Cortex of kidney (tissue), 1 donor: ENCODE measurements at places on chromosomes 7 and 10.

DNA sequence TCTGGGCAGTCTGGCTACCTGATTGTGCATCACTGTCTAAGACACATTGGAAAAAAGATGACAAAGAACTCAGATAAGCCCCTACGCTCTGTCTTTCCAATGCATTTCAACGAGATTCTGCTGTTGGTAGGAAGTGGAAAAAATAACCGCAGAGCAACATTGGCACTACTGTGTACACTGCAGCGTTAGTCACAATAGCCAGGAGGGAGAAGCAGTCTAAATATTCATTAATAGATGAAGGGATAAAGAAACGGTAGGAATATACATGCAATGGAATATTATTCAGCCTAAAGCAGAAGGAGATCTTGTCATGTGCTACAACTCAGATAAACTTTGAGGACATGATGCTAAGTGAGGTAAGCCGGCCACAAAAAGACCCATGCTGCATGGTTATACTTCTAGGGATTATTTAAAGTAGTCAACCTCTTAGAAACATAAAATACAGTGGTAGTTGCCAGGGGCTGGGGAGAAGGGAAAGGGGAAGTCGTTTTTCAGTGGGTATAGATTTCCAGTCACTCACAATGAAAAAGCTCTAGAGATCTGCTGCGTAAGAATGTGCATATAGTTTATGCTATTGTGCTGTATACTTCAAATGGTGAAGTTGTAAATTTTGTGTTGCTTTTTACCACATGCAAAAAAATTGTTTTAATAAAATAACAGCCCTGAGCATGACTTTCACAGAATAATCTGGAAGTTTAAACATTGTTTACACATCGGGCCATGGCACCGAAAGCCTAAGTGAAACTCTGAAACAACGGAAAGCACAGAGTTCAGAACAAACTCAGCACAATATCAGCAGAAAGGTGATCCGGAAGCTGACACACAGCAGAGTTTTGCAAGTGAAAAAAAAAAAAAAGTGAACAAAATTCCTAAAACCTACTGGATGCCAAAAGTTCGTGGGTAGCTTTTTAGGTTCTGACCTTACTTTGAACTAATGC, 40.1 kb downstream of the ELMO1 start:
- no peak for DNase-seq

DNA sequence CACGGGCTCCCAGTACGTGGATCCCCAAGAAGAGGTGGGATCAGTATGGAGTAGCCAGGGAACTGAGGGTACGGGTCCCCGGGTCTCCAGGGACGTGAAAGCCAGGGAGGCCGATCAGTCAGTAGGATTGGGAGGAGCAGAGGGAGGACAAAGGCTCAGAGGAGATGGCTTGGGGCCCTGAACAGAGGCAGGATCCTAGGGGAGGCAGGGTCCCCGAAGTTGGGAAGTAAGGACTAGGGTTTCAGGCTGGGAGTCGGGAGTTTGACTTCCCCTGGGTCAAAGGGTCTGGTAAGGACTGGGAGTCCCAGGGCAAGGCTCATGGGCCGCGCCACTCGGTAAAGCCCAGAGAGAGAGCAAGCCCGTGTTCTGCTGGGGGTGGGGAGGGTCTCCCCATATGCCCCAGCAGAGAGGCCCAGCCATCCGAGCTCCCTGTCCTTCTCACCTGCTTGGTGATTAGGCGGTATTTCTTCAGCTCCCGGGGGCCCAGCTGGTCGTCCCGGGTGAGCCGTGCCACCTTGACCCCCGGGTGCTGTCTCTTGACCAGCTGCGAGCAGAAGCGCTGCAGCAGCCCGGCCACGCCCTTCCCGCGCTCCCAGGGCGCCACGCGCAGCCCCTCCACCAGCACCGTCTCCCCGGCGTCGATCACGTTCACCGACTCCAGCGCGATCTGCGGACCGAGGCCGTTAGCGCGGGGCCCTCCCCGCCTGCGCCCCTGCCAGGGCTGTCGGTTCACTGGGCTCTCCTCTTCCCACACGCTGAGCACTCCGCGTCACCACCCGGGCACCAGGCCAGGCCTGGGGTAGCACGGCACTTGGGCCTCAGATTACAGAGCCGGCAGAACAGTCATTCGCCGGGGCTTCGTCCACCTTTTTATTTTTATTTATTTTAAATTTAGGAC, 7.0 kb downstream of the NAT16 start:
- no peak for DNase-seq

DNA sequence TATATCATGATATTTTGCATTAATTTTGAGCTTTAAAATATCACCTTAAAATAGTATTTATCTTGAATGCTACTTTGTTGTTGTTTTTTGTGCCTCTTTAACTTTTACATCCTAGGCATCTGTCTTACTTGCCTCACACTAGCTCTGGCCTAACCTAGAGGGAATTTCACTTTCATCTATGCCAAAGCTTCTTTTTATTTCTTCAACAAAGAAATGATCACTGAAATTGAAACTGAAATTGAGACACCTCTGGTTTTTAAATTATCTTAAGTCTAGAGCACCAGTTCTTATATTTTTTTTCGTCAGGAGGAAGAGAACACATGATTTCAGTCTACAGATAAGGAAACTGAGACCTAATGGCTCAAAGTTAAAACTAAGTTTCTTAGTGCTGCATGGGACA, 3.5 kb upstream of the SCIN start:
- DNase-seq = no peak

DNA sequence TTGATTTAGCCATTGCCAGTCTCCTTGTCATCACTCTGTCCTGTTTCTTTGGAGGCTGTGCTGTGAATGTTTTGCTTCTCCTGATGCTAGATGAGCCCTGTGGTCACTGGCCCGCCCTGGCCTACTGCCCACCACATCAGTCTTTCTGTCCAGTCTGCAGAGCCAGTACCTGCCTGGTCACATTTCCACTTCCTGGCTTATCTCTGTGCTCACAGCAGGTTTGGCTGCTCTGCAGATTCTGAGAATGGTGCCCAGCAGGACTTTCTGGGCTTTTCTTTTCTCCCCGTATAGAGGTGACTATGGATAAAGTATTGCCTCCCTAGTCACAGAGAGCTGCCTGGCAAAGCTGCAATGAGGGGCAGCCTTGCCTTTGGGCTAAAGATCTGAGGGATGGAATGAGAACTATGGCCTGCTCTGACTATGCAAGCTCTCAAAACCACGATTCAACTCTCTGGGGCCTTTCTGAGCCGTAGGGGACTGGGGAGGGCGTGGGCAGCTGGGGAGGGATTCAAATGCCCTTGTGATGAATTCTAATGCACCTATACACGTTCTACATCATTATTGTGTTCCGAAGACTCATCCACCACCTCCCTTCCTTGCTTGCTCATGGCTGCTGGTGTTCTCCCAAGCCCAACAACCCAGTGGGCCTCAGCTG, 410.4 kb upstream of the NPVF start:
- DNase-seq = no peak

DNA sequence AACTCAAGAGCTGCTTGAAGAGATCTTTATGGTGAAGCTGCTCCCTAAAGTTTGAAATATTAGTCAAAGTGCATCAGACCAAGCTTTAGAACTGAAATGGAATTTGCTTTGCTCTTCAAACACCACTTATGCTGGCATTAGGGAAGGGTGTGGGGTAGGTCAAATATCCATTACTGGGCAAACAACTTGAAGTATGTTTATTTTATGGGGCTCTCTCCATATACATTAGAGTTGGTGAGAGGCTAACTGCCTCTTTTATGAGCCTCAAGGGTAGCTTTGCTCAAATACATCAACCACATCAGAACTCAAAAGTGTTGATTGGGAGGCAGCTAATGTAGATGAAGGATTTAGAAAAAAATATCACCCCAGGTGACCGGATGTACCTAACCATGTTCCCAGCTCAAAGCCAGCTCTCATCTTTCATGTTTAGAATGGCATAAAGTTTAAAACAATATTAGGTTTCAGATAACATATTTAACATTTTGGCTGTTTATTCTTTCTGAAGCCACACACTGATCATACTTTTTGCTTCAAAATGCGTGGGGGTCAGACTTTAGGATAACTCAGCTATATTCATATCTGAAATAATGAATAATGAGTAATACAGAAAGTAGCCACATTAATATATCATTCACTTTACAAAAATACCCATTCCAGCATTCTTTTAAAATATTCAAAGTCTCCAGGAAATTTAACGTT, 318.6 kb downstream of the PTEN start:
- no peak for DNase-seq

DNA sequence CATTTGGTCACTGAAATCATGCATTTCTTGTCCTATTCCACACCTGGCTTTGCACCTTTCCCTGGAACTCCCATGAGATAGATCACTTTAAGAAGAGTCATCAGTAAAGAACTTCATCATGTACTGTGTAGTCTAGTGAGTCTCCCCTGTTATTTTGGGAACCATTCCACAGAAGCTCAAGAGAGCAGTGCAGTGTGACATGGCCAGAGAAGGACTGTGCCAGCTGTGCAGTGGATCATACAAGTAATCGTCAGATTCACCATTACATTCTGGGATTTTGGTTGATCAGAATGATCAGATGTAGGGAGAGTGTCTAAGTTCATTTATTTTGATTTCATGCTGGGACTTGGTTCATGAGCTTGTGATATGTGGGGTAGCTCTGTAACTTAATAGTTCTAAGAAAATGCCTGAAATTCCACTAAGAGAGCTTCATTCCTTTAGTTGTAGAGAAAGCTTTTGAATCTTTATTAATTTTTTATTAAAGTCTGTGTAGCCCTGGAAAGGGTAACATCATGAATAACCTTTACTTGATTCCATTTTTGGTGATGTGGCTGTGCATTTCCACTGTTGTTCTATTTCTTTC, 166.8 kb downstream of the SUGCT start:
- DNase-seq = no peak

DNA sequence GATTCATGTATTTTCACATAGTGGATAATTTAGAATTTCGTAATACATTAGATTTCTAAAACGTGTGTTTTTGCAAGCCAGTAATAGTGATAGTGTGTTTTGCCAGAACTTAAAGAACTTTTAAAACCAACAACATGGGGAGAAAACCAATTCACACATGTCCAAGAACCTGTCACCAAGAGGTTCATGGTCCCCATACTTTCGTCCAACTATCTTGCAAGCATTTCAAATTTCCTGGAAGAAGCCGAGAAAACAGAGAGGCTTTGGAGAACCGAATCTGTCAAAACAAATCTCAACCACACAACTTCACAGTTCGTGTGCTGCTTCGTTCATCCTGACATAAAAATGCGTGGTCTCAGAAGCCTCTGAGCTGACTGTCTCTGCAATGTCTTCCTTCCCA, 31.9 kb downstream of the GFRA1 start:
- DNase-seq = no peak

- DNase-seq = no peak
Measured at GRCh38 chr7:157072361-157072760, 61.9 kb upstream of the MNX1 start.

GRCh38 chr7:137987968-137988367, 13.9 kb downstream of the CREB3L2 start:
- DNase-seq = no peak

GRCh38 chr10:89355394-89355931, 22.4 kb upstream of the IFIT1B start:
- no peak for DNase-seq

- DNase-seq = no peak
Measured at GRCh38 chr7:134835463-134835823, 56.0 kb downstream of the CALD1 start.

GRCh38 chr7:45399069-45399468, 175.1 kb upstream of the ADCY1 start:
- DNase-seq = no peak

- DNase-seq = no peak
Measured at GRCh38 chr7:92749327-92749755, 87.0 kb downstream of the CDK6 start.

DNA sequence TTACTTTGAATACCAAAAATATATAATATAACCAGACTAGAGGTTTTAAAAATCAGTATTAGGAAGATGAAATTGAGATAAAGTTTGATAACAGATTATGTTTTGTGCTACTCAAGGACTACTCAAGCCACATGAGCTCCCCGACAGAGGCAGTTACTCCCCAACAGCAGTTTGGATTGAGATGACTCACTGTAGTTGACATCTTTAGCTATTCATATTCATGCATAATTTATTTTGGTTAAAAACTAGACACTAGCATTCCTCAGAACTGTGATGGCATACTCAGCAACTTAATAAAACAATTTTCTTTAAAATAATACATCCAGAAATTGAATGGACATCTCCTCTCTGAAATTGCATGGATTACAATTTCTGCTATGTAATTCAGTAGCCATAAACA, 19.6 kb downstream of the PCLO start:
- no peak for DNase-seq

DNA sequence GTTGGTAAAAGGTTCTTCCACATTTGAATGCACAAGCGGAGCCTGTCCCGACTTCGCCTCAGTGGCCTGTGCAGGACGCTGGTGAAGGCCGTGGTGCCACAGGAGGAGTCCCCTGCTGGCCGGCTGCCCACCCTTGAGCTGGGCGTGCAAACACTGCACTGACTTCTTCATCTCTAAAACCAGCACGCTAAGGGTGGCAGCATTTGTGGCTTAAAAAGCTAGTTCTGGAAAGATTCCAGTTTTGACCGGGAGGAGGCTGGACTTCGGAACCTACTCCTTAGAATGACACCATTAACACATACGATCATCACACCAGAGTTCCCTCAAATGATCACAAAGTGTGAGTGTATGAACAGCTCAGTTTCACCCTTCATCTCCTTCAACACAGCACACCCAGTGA, 102.4 kb downstream of the SMURF1 start:
- DNase-seq = no peak

DNA sequence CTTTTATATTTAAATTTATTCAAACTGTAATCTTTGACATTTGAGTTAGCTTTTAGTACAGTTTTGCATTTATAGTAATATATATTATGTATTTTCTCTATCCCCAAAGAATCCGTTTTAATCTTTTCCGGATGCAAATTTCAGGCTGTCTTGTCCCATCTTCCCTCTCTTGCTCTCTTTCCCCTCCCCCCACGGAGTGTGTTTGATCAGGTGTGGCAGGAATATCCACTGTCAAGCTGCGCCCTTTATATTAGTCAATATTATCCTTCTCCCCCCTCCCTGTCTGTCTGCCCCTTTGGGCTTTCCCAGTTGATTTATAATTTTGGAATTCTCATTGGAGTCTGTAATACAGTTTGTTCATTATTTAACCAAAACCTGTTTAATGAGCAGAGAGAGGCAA, 19.0 kb downstream of the GBF1 start:
- DNase-seq = no peak

GRCh38 chr10:117615649-117616048, 73.1 kb downstream of the EMX2 start:
- no peak for DNase-seq

- no peak for DNase-seq
Measured at GRCh38 chr10:123577921-123578461, 88.2 kb upstream of the GPR26 start.

GRCh38 chr10:52031771-52032170, 282.3 kb upstream of the DKK1 start:
- DNase-seq = no peak

DNA sequence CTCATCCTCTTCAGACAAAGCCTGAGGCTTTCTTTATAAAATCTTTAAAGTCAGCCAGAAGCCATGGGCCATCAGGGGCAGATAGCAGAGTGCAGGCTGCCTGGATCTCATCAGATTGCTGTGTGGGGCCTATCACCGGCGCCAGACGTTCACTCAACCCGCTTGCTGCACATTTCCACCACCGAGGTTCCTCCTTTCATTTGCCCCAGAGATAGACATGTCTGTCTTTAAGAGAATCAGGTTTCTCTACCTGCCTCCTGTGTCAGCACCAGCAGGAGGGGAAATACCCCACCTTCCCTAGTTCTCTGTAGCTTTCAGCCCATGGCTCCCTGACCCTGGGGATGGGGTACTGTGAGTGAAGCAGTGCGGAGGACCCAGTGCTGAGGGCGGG, 22.0 kb downstream of the SLC18A2 start:
- no peak for DNase-seq
